Stimulated activated CD8-positive, alpha-beta memory T cell treated with anti-CD3 and anti-CD28 coated beads, Interleukin-4, amount 100 ng/mL, for 4 hours (primary cell): ENCODE measurements at places on chromosomes 3 and 15.

GRCh38 chr15:67280217-67280616, 25.6 kb downstream of the IQCH start:
- DNase-seq, result no peak

GRCh38 chr3:191120447-191121298, 78.4 kb upstream of the OSTN start:
- DNase-seq, result no peak

DNA sequence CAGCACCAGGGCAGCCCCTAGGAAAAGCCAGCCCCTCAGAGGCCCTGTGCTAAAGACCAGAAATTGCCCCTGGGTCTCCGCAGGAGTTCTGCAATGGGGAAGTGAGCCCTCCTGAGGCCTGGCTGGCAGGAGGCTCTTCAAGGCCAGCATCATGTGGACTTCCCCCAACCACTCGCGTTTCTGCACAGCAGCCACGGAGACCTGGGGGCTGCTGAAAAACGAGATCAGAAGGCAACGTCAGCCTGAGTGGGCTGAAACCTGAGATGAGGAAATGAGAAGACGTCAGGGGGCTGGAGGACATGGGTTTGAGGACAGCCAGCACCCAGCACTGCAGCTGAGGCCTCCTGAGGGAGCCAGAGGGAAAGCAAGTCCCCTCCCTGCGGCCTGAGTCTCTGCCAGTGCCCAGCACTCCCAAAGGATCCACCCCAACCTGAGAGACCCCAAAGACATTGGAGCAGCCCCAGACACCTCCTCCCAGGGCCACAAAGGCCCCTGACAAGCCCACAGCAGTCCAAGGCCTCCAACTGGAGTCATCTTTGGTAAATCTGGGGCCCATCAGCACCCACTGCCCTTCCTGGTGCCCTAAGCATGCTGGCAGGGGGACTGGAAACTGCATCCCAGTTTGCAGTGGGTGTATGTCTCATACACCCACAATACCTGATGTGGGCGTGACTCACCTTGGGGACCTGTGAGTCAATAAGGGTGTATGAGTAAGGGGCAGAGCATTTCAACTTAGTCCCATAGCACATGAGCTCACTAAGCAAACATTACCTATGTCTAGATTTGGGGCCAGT, 29.2 kb upstream of the CYP11A1 start:
- no peak for DNase-seq

DNA sequence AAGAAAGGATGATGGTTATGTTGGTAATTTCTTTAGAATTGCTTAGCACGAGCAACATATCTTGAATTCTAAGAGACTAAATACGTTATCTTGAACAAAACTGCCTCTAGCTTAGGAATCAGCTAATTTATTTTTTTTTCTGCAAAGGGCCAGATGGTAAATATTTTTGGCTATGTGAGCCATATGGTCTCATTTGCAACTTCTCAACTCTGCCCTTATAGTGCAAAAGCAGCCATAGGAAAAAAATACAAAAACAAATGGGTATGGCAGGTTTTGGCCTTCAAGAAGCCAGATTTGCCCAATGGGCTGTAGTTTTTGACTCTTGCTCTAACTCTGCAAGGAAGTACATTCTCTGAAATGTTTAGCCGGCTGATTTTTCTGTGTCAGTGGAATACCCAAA, 11.9 kb downstream of the OXSM start:
- DNase-seq, result no peak

- no peak for DNase-seq
Observed at GRCh38 chr3:23271876-23272741, 69.0 kb downstream of the UBE2E2 start.

DNA sequence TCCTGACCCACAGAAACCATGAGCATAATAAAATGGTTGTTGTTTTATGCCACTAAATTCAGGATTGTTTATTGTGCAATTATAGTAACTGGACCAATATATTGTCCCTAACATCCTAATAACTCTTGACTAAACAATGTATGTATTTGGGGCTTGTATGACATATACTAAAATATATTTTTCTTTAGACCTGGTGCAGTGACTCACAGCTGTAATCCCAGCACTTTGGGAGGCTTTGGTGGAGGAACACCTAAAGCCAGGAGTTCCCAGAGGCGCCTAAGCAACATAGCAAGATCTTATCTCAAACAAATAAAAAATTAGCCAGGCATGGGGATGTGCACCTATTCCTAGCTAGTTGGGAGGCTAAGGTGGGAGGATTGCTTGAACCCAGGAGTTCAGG, 180.4 kb downstream of the SUCNR1 start:
- no peak for DNase-seq

DNA sequence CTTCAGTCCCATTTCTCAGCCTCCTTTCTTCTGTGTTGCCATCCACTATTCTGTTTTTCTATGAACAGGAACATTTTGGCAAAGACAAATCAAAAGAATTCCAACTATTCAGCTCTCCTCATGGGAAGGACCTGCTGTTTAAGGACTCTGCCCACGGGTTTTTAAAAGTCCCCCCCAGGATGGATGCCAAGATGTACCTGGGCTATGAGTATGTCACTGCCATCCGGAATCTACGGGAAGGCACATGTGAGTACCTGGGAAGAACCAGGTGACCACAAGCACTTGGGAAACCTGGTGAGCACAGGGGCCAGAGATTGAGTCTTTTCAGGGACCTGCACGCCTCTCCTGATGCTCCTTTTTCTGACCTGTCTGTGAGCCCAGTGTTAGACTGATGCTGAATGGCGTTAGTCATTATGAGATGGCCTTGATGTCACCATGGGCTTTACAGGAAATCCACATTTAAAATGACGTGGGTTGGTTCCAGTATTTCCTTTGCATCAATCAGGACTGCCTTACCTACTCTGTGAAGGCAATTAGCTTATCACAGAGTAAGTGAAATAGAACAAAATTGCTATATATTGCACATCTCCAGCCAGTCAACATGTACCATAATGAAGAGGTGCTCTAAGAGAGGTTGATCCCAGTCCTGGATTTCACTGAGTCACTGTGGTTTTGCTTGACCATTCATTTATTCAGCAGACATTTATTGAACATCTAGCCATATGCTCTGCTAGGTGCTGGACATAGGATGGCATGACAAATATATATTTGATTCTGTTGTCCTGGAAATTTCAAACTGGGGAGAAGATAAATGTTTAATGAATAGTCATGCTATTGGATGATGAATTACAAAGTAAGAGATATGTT, 11.7 kb downstream of the TF start:
- no peak for DNase-seq

DNA sequence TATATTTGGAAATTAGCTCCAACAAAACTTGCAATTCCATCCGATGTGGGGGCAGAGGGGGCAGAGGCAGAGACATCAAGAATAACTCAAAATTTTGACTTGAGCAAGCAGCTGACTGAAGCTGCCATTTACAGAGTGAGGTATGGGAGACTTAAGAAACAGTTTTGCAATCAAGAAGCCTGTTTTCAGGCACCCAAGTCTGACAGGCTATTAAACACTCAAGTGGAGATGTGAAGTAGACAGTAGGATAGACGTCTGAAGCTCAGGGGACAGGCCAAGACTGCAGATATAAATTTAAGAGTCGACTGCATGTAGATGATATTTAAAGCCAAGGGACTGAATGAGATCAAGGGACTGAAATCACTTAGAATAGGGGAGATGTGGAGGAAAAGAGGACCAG, 9.9 kb upstream of the SH3BP5 start:
- DNase-seq, result no peak

GRCh38 chr3:128498901-128499530, 6.0 kb upstream of the GATA2 start:
- DNase-seq, result no peak

GRCh38 chr3:13165576-13165975, 92.3 kb upstream of the IQSEC1 start:
- no peak for DNase-seq

DNA sequence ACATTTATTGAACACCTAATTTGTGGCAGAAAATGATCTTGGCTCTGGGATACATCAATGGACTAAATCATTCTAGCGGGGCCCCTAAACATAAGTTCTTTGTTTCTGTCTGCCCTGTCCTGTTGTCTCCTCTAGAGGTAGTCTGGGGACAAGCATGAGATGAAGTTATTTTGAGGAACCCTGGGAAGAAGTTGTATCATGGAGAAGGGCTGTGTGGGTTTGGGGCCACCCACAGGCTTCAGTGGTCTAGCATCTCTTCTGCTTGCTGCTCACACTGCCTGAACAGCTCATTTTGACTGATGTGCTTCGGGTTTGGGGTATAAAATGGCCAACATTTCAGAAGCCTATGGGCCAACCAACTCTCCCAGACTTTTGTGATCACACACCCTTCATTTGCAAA, 50.3 kb upstream of the OSBPL11 start:
- no peak for DNase-seq

GRCh38 chr15:96331945-96332636, 1.6 kb downstream of the NR2F2 start:
- DNase-seq, result no peak

DNA sequence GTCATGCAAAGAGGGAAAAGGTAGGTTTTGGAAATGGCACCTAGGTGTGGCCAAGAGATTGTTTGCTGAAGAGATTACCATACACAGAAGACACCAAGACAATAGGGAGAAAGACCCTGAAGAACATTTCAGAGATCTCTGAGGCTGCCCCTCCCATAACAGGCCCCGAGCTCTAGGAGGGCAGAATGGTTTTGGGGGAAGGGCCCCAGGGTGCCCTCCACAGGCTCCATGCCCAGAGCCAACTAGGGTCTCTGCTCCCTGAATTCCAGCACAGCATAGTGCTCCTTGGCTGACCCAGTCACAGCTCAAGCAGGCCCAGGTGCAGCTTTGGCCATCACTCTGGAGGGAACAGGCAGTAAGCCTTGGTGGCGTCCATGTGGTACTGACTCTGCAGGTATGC, 163.9 kb downstream of the RAB11A start:
- no peak for DNase-seq

GRCh38 chr3:35523074-35523473, 116.3 kb upstream of the ARPP21 start:
- DNase-seq, result no peak

DNA sequence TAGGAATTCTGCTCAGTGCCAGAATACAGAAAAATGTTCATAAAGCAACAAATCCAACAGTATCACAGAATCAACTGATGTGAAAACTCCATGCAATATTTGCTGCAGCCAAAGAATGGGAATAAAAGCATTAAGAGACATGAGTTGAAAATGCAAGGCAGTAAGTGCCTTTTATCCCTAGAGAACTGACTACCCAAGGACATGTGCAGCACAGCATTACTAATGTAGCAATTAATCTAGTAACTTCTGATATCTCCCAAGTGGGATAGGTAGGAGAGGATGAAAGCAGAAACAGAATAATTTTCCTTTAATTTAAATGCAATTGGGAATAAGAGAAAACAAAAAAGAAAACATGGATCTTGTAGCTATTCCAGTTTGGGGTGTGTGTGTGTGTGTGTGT, 497.5 kb upstream of the CBLB start:
- no peak for DNase-seq

DNA sequence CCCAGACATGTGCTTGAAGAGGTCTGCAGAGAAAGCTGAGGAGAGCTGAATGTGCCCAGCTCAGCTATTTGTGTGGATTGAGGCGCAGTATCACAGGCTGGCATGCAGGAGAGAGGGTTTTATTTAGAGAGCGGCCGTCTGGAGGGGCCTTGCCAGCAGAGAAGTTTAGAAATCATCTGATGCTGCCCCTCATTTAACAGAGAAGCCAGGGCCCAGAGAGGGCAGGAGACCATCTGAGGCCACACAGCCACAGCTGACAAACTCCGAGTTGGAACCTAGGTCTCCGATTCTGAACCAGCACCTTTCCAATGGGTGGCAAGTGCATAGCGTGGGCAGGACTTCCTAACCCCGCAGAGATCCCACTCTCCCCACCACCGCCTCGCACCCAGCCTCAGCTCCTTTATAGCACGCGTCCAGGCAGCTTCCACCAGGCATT, 101.0 kb downstream of the LSM3 start:
- DNase-seq, result no peak

- no peak for DNase-seq
Observed at GRCh38 chr15:52093539-52094510, 18.8 kb downstream of the BCL2L10 start.

- no peak for DNase-seq
Observed at GRCh38 chr3:128152419-128153155, 694 bp upstream of the EEFSEC start.

GRCh38 chr3:136802481-136802996, 16.4 kb upstream of the SLC35G2 start:
- DNase-seq, result no peak

- no peak for DNase-seq
Observed at GRCh38 chr15:55742927-55743728, at the start of gene PRTG. Gene PRTG (minus strand): TSS chr15:55743152. CDS start chr15:55742931, 221 bp downstream.

- DNase-seq, result no peak
Observed at GRCh38 chr3:87435926-87436620, 159.7 kb upstream of the POU1F1 start.

DNA sequence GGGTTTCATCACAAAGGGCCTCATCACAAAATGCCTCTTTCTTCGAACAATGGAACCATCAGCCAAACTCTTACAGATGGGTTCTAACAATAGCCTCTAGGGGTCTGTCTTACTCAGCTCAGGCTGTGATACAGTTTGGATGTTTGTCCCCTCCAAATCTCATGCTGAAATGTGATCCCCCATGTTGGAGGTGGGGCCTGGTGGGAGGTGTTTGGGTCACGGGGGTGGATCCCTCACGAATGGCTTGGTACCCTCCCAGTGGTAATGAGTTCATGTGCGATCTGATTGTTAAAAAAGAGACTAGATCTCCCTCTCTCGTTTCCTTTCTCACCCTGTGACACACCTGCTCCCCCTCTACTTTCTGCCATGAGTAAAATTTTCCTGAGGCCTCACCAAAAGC, 47.9 kb upstream of the LIPC start:
- no peak for DNase-seq

- no peak for DNase-seq
Observed at GRCh38 chr3:45434996-45435395, 46.6 kb downstream of the LARS2 start.

- DNase-seq, result no peak
Observed at GRCh38 chr3:120348065-120348990, 826 bp downstream of the LRRC58 start.

- no peak for DNase-seq
Observed at GRCh38 chr15:71804695-71805470, 5.5 kb upstream of the NR2E3 start.

GRCh38 chr15:76460871-76461270, 124.3 kb downstream of the ISL2 start:
- no peak for DNase-seq

- DNase-seq, result no peak
Observed at GRCh38 chr3:24288496-24289236, 206.0 kb downstream of the THRB start.

DNA sequence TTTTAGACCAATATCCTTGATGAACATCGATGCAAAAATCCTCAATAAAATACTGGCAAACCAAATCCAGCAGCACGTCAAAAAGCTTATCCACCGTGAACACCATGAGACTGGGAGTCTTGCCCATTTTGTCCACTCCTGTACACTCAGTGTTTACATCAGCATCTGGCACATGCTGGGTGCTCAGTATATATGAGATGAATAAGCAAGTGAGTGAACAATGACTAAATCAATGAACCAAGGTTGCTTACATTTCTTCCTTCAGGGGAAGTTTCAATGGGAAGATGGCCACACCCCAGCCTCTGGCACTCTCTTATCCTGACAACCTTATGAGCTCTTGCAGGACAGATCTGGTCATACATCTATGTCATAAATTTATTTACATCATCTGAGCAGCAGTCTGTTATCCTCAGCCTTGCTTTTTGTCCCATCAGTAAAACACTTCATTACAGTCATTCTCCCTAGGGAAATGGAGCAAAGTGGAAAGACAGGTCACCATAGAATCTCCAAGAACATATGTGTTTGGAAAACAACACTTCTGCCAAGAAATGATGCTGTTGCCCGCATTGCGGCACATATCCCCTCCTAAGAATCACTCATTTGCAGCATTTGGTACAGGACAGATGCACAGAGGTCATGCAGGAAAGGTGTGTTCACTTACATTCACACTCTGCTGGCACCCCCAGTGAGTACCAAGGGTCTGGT, 171.8 kb upstream of the EIF1B start:
- no peak for DNase-seq
